ENCODE measurements at places on chromosomes 5 and 9.

DNA sequence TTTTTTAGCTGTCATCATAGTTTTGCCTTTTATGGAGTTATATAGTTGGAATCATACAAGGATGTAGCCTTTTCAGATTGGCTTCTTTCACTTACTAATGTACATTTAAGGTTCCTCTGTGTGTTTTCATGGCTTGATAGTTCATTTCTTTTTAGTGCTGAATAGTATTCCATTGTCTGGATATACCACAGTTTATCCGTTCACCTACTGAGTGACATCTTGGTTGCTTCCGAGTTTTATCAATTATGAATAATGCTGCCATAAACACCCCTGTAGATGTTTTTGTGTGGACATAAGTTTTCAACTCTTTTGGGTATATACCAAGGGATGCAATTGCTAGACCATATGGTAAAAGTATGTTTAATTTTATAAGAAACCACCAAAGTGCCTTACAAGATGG lies 136.3 kb downstream of the NR3C1 start:
- no peak for DNase-seq

DNA sequence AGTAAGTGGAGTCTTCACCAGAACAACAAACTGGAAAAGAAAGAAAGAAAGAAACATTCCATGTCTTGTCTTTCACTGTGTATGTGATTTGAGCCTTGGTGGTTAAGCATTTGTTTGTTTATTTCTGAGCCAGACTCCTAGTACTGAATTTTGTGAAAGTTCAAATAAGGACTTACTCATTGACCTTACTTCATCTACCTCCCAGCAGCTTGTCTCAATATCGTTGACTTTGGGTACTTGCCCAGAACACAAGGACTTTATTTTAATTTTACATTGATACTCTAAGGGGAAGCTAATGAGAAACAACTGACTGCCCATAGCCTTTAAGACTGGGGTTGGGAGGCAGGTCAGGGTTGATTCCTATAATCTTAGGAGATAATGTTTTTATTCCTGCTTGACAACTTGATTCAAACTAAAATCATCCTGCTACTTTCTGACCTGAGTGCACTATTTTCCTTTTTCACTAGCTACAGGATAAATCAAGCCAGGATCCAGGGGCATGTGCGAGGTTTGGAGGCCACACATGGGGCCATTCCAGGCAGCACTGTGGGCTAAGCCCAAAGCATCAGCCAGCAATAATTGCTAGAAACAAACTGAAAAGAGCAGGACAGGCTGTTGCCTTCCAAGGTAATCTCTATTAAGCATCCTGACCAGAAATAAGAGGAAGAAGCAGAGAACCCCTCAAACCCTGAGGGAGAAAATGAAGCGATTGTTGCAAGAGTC lies 138.9 kb upstream of the RUSC2 start:
- DNase-seq: no peak

DNA sequence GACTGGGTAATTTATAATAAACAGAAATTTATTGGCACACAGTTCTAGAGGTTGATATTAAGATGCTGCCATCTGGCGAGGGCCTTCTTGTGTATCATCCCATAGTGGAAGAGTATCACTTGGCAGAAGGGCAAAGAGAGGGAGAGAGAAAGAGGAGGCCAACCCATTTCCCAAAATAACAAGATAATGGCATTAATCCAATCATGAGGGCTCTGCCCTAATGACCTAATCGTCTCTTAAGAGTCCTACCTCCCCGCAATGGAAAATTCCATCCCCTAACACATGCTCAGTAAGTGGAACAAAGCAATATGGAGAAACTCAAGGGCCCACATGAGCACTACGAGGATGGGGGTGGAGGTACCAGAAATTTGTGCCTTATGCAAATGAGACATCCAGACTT lies 17.6 kb upstream of the VDAC1 start:
- no peak for DNase-seq

GRCh38 chr5:180540050-180540694 lies 46.0 kb downstream of the CNOT6 start:
- DNase-seq: no peak

DNA sequence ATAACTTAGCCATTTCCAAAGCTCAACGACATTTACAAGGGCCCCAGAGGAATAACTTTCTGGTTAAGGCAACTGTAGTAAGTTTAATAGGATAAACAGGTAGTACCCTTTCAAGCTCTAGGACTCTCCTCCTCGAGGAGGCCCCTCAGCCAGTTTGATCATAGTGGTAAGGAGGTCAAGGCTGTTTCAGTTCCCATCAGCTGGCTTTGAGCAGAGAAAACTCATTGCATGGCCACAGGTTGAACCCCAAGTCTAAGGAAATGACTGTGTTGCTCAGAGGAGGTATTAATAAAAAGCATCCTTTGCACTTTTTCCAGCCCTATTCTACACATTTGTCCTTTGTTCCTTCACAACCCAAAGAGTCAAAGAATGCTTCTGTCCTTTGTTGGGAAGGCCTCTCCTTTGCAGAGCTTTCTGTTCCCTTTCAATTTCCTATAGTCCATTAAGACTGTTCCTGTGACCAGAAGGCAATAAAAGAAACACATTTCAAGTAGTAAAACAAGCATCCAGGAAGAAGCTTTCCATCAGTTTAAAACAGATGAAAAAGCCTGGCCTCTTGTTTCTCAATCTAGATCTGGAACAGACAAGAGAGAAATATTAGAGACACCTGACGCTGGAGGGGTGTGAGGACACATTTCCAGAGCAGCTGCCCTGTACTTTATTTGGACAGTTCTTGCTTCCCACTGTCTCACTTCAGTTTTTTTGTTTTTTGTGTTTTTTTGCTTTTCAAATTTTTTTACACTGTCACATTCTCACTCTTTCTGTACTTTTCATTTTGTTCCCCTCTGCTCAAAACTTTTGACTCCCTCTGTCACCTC lies 54.1 kb downstream of the PRRC1 start:
- DNase-seq: no peak

Data from SK-N-DZ (cell line).